ENCODE measurements at places on chromosomes 1 and 21.

DNA sequence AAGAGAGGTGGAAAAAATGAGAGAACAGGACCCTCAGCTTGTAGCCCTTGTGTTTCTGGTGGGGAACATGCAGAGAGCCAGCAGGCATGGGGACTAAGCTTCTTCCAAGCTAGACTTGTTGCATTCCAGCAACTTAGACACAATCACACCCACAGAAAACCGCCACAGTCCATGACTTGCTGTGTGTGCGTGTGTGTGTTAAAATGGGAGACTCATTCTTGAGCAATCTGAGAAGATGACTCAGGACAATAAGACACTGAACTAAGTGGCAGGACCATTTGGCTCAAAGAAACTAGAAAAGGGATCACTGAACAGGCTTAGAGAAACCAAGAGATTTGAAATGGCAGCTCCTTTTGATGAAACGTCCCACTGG lies 78.0 kb downstream of the HLX start:
- no peak for DNase-seq

DNA sequence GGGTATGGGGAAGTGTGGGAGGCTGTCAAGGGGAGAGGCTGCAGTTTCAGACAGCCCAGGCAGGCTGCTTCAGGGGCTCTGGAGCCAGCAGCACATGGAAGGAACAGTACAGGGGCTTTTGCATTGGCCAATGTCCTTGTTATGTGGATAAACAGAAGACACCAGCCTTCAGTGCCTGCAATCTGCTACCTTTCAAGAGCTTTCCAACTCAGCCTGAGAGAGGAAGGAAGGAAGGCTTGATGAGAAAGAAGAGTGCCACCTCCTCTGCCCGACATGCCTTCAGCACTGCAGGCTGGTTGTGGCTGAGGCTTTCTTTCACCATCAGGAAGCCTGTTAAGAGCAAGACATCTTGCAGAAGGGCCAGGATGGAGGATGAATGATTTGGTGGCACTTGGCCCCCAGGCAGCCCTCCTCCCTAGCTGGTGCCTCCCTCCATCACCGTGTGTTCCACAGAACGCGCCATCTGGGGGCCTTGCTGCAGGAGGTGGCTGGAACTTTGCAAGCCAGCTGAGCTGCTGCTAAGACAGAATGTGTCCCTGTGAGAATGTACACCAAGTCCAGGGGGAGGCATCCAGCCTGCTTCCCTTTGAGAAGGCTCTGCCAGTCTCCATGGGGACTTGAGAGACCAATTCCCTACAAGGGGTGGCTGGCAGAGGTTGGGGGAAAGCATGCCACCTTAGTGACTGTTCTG lies 372.4 kb upstream of the PROX1 start:
- DNase-seq = no peak

DNA sequence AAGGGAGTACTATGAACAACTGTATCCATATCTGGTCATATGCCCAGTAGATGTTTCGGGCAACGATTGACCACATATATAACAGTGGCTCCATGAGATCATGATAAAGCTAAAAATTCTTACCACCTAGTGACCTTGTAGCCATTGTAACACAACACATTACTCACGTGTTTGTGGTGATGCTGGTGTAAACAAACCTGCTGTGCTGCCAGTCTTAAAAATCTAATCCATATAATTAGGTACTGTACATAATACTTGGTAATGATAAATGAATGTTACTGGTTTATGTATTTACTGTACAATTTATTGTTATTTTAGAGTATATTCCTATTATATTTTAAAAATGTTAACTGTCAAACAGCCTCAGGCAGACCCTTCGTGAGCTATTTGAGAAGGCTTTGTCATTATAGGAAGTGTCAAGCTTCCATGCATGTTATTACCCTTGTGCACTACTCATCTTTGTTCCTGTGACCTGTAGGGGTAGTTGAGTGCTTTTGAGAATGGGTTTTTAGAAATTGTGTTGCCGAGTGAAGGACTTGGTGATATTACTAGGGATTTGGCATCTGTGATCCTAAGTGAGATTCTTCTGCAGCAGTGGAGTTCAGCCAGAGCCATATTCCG lies 23.6 kb downstream of the DIP2A start:
- DNase-seq = no peak

- no peak for DNase-seq
Observed at GRCh38 chr1:77310924-77311323, 29.1 kb downstream of the AK5 start.

GRCh38 chr1:162317621-162318020 lies 59.0 kb downstream of the SPATA46 start:
- no peak for DNase-seq

DNA sequence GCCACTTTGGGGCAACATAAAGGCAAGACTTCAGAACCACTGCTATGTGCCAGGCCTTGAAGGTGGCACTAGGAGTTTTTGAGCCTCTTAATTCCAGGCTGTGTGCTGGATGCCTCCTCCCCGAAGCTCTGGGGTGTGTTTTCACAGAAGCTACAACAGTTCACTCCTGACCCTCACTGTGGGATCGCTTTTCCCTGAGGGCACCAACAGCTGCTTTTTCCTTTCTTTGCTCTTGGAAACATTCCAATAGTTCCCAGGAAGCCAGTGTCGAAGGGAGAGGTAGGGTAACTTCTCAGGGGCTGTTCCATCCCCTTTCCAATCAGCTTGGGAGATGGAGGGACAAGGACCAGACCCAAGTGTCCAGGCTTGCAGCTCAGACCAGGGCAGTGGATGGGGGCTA lies 153.4 kb downstream of the C1orf94 start:
- DNase-seq = no peak

GRCh38 chr1:185650602-185651230 lies 83.5 kb upstream of the HMCN1 start:
- no peak for DNase-seq

DNA sequence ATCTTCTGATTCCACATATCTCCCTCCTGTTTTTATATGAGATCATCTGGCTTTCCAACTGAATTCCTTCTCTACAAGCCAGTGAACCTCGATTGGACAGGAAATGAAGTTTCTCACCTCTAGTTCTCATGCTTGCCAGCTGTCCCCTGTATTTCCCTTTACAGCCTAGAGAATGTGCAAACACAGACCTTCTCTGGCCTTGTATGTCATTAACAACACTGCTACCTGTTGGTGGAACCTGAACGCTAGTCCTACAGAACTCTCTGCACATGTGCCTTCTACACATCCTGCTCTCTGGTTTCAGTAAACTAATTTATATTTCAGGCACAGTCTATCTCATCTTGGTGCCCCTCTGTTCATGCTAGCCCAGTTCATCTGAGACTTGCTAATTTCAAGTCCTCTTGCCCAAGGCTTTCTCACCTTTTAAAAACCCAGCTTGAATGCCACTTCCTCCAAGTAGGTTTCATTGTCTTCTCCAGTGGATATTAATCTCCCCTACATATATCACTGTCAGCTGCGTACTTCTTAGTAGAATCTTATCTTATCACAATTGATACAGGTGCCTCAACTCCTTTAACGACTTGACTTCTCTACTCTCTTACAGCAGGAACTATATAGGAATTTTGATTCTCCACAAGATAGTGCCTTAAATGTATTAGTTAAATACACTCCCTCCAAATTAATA lies 549.9 kb downstream of the PLPP3 start:
- no peak for DNase-seq

GRCh38 chr1:234980645-234981396 lies 147.8 kb downstream of the TOMM20 start:
- no peak for DNase-seq

DNA sequence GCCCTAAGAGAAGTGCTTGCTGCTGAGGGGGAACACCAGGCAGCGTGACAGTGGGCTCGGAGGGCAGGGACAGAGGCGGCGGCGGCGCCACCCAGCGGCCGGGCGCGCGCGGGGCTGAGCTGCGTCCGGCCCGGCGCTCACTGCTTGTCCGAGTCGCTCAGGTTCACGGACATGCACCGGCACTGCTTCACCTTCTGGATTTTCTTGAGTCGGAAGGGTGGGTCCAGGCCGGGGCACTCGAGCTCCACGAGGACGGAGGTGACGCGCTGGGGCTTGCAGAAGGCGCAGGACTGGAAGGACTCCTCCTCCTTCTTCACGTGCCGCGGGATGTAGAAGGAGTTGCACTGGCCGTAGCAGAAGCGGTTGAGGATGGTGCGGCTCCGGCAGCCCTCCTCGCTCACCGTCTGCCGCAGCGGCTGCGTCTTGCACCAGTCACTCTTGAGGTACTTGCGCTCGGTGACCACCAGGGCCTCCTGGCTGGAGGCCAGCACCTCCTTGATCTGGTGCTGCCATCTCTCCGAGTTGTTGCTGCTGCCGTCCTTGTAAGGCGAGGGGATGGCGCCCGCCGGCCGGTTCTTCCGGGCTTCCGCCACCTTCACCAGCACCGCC lies 119.0 kb downstream of the GREM2 start:
- DNase-seq = no peak

- no peak for DNase-seq
Observed at GRCh38 chr1:237507005-237507404, 383.7 kb downstream of the ZP4 start.

DNA sequence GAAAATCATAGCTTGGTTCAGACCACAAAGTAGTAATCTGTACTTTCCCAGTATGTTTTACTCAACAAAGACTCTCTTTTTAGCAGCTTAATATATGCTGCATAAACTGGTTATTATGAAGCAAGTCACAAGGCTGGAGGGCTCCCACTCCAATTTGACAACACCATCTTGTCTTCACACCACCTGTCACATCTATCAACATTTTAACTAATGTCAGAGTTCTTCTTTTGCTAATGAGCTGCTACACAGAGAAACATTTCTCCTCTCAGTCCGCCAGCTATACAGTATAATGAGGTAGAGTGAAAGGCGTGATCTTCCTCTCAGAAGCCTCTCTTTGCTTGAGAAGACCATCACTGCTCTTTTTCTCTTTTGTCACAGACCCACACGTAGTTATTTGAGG lies 230.1 kb downstream of the BARHL2 start:
- no peak for DNase-seq

- DNase-seq = no peak
Observed at GRCh38 chr21:29939104-29939923, 482 bp downstream of the GRIK1 start.

DNA sequence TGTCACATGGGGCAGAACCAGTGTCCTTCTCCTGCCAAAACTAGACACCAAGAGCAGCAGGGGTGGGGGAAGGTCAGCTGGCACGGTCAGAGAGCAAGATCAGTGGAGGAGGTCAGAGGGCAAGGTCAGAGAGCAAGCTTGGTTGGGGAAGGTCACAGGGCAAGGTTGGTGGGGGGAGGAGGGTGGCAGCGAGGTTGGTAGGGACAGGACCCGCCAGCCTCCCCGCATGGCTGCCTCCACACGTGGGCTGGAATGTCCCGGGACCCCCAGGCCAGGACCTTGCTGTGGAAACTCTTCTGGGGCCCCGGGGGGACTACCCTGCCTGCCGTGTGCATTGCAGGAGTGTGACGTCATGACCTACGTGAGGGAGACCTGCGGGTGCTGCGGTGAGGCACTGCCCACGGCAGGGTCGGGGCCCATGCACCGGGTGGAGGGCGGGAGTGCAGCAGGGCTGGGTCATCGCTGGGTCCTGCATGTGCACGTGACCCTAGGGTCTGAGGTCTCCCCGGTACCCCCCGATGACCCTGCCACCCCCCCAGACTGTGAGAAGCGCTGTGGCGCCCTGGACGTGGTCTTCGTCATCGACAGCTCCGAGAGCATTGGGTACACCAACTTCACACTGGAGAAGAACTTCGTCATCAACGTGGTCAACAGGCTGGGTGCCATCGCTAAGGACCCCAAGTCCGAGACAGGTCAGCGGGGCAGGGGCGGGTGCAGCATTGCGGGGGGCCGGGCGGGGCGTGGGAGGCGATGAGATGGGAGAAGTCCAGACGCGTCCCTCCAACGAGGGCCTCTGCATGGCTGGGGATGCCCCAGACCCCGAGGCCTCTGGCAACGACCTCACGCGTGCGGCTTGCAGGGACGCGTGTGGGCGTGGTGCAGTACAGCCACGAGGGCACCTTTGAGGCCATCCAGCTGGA lies 27.3 kb downstream of the COL6A2 start:
- no peak for DNase-seq

GRCh38 chr1:245877976-245878375 lies 629.1 kb downstream of the SMYD3 start:
- DNase-seq = no peak

DNA sequence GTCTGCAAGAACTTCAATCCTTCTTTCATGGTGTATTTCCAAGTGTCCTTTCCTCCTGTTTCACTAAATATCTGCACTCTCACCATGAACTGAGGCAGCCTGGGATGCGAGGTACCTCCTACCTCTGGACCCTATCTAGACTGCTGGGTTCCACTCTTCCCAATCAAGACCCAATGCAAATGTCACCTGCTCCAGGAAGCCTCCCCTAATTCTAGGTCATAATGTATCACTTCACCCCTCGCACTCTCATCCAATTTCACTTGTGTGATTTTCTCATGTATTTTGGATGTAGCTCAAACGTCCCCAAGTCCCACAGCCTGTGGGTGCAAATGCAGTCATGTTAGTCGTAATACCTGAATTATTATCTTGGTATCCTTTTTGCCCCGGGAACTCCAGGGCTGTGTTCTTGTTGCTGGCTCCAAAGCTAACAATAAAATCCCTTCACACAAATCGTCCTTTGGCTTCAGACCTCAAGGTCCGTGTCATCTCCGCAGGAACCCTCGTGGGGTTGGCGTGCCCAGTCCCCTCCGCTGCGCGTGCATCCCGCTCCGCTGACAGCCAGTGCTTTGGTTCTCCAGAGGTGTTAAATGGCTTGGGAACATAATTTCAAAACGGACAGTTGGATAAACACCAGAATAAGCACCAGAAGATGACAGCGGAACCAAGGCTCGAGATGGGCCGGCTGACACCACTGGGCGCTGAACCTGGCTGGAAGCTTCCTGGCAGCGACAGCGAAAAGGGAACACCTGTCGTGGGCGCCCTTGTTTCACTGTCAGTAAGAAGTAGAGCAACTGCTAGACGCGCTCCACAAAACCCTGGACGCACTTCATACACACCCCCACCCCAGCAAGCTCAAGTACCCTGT lies 1.0 kb upstream of the BACH1 start:
- DNase-seq = no peak

GRCh38 chr1:200359610-200360163 lies 50.1 kb downstream of the ZNF281 start:
- DNase-seq = no peak

DNA sequence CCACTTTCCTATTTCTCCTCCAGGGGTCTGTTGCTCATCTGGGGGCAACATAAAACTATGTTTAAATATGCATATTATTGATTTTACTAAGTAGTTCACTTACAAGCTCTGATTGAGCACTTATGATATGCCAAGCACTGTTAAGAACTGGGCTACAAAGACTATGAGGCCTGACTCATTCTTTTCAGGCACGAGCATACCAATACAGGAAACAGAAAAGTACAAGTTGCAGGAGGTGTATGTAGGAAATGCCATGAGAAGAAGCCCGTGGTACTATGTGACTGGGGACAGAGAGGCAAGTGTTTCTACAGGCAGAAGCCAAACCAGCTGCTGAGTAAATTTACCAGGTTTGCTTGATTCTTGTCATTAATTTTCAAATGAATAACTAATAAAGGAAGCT lies 120.4 kb upstream of the PTGFR start:
- DNase-seq = no peak

- no peak for DNase-seq
Observed at GRCh38 chr1:85911742-85912141, 203.5 kb upstream of the ZNHIT6 start.
